Stimulated activated CD8-positive, alpha-beta memory T cell treated with anti-CD3 and anti-CD28 coated beads, Interleukin-15, amount 100 ng/mL, for 1 hour (primary cell): ENCODE measurements at places on chromosomes 13 and 19.

GRCh38 chr19:41646589-41647204 is 19.8 kb upstream of the CEACAM4 start:
- peak; percentile 13 for DNase-seq

- no peak for DNase-seq
These were observed 18.2 kb downstream of the ARHGAP33 start for GRCh38 chr19:35793381-35794165.

- no peak for DNase-seq
These were observed 17.7 kb upstream of the PTPRS start for GRCh38 chr19:5358173-5358800.

DNA sequence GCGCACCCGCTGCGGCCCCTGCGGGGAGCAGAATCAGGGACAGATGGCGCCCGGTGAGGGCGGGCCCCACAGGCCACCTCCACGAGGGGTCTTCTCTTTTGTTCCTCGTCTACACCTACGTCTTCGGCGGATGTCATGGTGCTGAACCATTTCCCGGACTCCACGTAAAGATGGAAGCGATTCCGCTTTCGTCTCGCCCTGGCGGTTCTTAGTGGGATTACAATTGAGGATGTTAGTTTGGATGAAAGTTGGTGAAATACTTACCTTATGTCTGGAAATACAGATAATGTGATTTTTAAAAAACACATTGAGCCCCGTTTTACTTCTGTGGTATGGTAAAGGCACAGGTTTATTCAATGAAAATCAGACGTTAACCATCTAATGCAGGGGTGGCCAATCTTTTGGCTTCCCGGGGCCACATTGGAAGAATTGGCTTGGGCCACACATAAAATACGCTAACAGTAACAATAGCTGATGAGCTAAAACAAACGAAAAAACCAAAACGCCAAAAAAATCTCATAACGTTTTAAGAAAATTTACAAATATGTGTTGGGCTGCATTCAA is 1.4 kb upstream of the ZMYM5 start:
- DNase-seq: peak; percentile 57
